ENCODE measurements at places on chromosomes 3 and 15. TPM values are rescaled to one million over a fixed set of nuclear protein-coding genes. Genes with fewer than 3 reads are reported as not detected.

Gene KBTBD13
- total RNA-seq = under 0.01 TPM

Gene PLAAT1
- total RNA-seq = 0.85 TPM

Gene VGLL3
- total RNA-seq = 1.7 TPM

Gene SCG3
- total RNA-seq = not detected

Gene PODXL2
- total RNA-seq = 5.5 TPM

Gene ANXA2
- 4,964 TPM for total RNA-seq

Gene GABRA5
- total RNA-seq = not detected

Gene SAXO2
- under 0.01 TPM for total RNA-seq

Gene TGM4
- 0.48 TPM for total RNA-seq

Gene VWA5B2
- not detected for total RNA-seq

Gene NRG4
- not detected for total RNA-seq

Gene NUDT16
- total RNA-seq = 3.6 TPM

Gene ACTRT3
- total RNA-seq = 1.9 TPM

Gene TMEM108
- not detected for total RNA-seq

Gene TUSC7
- not detected for total RNA-seq

Gene AQP9
- total RNA-seq = not detected

Gene SPATA12
- not detected for total RNA-seq

Gene ATP2C1
- total RNA-seq = 147 TPM

Gene CHP1
- total RNA-seq = 67.7 TPM

Gene RTP1
- total RNA-seq = not detected

Gene PCOLCE2
- 1.1 TPM for total RNA-seq

Gene PPCDC
- total RNA-seq = 6.4 TPM

Gene SCN11A
- total RNA-seq = under 0.01 TPM

Gene GRM7
- not detected for total RNA-seq

Gene CEP19
- 1.9 TPM for total RNA-seq

Gene GOLGA6L4
- total RNA-seq = 0.21 TPM

Gene PEX11A
- total RNA-seq = 7.0 TPM

Gene CALML4
- 3.1 TPM for total RNA-seq

Gene DPPA2
- total RNA-seq = not detected

Gene ANKRD34C
- total RNA-seq = not detected

Gene CSNK1G1
- total RNA-seq = 23.2 TPM
